Fibroblast of lung (primary cell): ENCODE measurements at places on chromosomes 5 and 9. TPM values are rescaled to one million over a fixed set of nuclear protein-coding genes. Genes with fewer than 3 reads are reported as not detected.

CLPTM1L gene
- total RNA-seq = 189 and 215 TPM in 2 replicates

GRCh38 chr9:31542384-31543055, 841.9 kb upstream of the ACO1 start:
- peak; percentile 31 for DNase-seq

SRD5A1 gene
- total RNA-seq = 11.0 and 20.6 TPM in 2 replicates

DNA sequence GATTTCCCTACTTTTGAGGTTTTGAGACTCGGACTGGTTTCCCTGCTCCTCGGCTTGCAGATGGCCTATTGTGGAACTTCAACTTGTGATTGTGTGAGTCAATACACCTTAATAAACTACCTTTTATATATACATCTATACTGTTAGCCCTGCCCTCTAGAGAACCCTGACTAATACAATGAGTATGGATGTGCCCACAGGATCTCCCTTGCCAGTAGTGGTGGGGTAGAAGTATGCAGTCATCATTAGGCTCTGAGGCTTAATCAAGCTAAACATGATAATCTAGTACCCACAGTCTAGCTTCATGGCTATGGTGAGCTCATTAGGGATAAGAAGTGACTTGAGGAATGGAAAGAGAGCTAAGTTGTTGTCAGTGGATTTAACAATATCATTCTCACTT, 412.8 kb upstream of the PTGER4 start:
- DNase-seq = no peak

GRCh38 chr5:150026682-150027172, 26.2 kb downstream of the HMGXB3 start:
- DNase-seq = no peak

DNA sequence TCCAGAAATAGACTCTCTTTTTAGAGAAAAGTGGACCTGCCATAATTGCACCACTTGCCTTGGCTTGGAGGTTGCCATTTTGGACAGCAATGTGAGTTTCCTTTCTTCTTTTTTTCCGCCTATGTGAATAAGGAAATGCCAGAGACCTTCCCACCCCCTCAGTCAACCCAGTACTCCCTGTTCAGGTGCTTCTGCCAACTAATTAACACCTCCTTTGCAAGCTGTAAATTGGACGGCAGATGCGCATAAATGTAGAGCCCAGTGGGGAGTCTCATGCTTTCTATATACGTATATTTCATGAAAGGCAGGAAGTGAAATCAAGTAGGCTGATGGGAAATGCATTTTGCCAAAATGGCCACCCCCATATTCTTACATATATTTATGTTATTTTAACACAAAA, 269.8 kb upstream of the RFX3 start:
- no peak for DNase-seq

- DNase-seq = no peak
Measured at GRCh38 chr5:155258161-155258560, 244.6 kb downstream of the KIF4B start.

SVEP1 gene
- 76.3 and 96.9 TPM in 2 replicates for total RNA-seq

DNA sequence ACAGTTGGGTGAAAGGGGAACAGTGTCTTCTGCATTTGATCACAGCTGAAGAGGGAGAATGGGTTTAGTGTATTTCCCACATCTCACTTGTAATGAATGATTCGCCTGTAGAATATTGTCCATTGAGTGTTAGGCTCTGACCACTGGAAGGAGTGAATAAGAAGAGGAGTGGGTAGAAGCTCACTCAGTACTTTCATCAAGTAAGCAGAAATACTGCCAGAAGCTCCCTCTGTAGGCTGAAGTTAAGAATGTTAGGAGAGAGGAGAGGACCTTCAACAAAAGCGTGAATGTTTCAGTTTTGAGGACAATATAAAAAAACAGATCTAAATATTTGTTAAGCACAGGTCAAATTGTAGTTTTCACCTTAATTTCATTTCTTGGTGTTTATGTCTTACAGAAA, 27.5 kb downstream of the FSD1L start:
- peak; percentile 70 for DNase-seq

DNA sequence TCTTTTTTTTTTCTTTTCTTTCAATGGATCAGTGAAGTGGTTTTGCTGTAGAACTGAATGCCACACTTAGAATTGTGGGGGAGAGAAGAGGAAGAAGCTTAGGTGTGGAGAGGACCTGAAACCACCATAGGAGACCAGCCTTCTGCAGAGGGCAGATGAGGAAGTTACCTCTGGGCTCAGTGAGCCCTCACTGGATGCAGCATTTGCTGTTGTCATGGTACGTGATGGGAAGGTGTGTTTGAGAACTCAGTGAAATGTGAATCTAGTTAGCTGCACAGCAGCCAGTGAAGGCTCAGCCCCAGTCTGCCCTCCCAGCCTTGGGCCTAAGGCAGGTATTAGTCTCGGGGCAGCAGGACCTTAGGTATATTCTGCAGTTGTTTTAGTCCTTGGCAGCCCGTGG, 17.5 kb downstream of the CYFIP2 start:
- DNase-seq = no peak

BAAT gene
- total RNA-seq = not detected in 2 replicates

- DNase-seq = no peak
Measured at GRCh38 chr9:105500108-105500766, 52.4 kb downstream of the FSD1L start.

DNA sequence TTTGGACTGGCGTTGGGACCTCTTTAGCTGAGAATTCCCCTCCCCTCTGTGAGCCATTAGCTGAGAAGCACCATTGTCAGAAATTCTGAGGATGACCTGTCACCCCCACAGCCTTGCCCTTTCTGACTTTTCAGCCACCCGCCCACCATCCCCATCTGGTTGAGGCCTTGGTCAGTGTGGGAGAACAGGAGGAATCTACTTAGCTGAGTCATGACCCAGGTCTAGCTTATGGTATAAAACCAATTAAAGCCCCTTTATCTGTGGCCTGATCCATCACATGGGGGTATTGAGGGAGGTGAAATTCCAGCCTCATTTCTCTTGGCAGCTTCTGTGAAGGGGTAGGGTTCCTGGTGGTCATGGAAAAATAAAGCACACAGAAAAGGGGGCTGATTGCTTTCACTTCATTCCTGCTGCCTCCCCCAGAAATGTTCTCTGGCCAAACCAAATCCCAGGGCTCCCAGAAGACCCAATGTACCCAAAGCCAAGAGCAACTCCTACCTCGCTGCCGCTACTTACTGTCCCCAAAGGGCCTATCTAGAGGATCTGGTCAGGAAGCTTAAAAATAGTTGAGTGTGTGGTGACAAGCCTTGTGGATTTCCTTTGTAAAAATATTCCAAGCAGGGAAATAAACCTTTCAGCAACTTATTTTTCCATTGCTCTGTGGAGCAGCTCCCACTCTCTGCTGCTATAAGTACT, 174.8 kb upstream of the TNC start:
- peak; percentile 83 for DNase-seq

DNA sequence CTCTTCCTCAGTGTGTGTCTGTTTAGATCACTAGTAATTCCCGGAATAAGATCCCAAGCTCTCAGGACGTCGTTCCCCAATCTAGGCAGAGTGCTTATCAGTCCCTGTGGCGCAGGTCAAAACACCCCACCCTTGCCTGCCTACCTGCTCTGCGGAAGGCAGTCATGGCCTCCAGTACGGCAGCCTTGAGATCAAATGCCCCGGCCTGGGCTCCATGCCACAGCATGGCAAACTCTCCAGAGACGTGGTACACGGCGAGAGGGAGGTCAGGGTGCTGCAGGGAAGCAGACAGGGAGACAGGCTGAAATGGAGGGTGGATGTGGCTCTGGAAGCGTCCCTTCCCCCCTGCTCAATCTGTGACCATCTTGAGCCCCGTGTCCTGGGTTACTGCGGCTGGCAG, 12.0 kb upstream of the HDHD3 start:
- no peak for DNase-seq

DNA sequence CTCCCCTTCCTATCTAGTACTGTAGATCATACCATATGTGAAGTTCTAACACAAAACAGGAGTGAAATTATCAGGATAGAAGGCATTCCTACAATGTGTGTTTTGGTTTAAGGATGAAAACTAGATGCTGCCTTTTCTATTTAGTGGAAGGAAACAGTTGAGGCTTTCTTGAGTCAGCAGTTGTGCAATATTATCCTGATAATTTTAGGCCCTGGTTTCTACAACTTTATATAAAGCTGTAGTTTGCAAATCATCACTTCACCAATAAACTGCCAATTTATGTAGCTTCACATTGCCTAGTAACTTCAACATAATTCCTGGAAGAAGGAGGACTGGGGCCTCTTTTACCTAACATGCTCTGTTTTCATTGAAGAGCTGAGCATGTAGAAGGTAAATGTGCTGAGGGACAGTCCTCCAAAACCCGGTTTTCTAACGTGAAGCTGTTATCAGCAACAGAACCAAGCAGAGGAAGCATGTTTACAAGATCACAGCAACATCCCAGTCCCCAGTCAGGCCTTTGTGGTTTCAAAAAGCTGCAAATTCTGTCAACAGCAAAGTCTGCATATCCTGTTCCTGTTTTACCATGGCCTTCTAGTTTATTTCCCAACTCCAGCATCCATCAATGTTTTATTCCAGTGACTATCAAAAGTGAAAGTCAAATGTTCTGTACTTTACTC, 513.4 kb upstream of the MEF2C start:
- DNase-seq = no peak

GRCh38 chr9:88814577-88814976, 176.7 kb upstream of the S1PR3 start:
- DNase-seq = peak; percentile 88

FUT7 gene
- not detected in 2 replicates for total RNA-seq

GRCh38 chr5:3535414-3536211, 60.0 kb upstream of the IRX1 start:
- no peak for DNase-seq

EGFL7 gene
- total RNA-seq = 6.2 and 7.9 TPM in 2 replicates

DNA sequence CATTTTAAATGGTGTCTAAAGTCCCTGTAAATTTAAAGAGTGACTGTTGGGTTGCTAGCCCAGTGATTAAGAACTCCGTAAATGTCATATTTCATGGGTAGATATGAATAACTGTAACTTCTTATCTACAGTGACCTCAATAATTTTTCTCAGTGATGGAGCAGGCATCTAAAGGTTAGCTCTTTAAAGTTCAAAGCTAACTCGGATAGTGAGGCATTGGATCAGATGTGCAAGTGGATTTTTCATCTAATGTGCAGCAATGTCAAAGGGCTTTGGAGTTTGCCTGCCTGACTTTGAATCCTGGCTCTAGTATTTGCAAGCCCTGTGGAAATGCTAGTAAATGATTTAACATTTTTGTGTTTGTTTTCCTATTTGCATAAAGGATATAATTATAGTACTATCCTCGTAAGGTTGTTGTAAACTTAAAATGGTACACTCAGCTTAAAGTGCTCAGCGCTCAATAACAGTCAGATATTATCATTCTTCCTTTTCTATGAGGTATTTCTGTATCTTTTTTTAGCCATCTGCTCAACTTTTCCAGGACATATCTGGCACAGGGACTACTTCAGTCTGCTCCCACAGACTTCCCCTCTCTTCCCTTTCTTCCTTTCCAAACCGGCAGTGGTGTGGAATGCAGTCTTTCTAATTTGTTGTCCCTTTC, 163.7 kb upstream of the ELL2 start:
- peak; percentile 53 for DNase-seq

DNA sequence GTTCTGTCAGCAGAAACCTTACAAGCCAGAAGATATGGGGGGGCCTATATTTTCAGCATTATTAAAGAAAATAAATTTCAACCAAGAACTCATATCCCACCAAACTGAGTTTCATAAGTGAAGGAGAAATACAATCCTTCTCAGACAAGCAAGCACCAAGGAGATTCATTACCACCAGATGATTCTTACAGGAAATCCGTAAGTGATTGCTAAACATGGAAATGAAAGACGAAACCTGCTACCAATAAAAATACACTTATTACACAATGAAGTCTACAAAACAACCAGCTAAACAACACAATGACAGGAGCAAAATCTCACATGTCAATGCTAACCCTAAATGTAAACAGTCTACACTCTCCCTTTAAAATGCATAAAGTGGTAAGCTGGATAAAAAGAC, 17.8 kb upstream of the C9orf72 start:
- DNase-seq = peak; percentile 6

DNA sequence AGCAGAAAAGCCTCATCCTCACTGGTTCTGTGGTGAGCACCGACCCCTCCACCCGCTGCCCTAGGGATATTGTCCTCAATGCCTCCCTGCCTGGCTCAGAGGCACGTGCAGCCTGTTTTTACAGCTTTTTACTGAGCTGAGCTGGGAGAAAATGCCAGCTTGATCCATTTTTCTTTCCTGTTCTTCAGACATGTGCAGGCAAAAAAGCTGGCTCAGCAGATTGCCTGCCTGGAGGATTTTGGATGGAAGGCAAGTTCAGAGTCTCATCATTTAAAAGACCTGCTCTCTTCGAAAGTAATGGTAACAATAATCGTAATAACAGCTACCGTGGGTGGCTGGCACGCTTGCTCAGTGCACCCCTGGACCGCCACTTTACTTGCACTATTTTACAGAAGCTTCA, 135.0 kb upstream of the SMIM23 start:
- DNase-seq = no peak

GRCh38 chr5:93622240-93622885, 39.3 kb downstream of the NR2F1 start:
- DNase-seq = peak; percentile 76

DNA sequence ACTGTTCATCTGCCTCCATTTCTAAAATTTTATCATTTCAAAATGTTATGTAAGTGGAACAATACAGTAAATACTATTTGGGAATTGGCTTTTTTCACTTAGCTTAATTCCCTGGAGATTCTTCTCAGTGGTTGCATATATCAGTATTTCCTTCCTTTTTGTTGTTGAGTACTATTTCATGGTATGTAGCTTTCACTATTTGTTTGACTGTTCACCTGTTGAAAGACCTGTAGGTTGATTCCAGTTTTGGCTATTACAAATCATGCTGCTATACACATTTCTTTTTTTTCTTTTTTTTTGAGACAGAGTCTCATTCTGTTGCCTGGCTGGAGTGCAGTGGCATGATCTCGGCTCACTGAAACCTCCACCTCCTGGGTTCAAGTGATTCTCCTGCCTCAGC, 33.0 kb upstream of the PWWP2A start:
- DNase-seq = no peak

- DNase-seq = no peak
Measured at GRCh38 chr9:127384901-127385300, 12.1 kb upstream of the SLC2A8 start.

GRCh38 chr5:41722359-41722950, 147.8 kb downstream of the OXCT1 start:
- peak; percentile 19 for DNase-seq

PGM5 gene
- 37.5 and 113 TPM in 2 replicates for total RNA-seq

GRCh38 chr5:72036951-72037350, 70.3 kb upstream of the MAP1B start:
- DNase-seq = no peak

PHF2 gene
- total RNA-seq = 12.1 and 13.4 TPM in 2 replicates

IFNA21 gene
- not detected in 2 replicates for total RNA-seq

GRCh38 chr5:2276101-2276500, 393.4 kb upstream of the IRX4 start:
- DNase-seq = no peak
